T-helper 1 cell (primary cell): ENCODE measurements at places on chromosomes 4 and X.
A peak's percentile ranks its signal among the peaks of the same experiment; 100 is the strongest.

DNA sequence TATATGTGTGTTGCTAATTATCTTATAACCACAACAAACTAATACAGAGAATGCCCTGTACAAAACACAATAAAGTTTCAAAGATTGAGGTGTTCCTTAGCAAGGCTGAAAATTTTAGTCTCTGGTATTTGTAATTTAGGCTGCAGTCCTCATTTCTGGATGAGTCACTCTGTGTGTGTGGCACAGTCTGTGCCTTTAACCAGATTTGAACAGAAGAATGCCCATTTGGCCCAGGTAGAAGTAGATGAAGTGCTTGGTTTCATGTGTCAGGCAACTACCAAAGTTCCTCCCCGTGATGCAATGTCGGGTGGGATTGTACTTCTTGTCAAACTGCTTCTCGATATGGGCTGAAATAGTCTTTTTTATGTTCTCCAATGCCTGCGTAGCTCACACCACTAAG is 91.6 kb upstream of the H2AZ1 start:
- no peak for DNase-seq

DNA sequence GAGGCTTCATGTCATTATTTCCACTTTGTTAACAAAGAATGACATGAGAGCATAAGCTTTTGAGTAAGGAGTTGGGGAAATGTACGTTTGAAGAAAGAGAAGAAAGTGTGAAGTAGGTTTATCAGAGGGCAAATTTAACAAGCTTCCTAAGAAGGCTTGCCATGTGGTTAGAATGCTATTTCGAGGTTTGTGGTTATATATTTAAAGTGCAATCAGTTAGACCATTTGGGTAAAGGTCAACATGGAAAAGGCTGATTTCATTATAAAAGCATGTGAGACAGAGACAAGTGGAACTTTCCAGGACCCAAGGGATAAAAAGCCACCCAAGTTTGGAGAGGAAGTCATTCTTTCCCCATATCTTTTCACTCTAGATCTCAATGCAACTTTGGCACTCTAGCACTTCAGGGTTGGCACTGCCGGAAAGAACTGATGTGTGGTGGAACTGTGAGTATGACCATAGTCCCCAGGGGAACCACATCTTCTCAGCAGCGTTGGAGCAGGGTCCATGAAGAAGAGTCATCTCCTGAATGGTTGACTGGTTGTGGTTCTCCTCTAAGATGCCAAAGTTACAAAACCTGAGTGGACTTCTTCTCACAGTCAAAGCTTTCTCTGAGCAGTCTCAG is 529.9 kb downstream of the MID1IP1 start:
- DNase-seq = peak; percentile 27

- no peak for DNase-seq
These were observed 679 bp upstream of the MSL3 start for GRCh38 chrX:11757397-11757718.

DNA sequence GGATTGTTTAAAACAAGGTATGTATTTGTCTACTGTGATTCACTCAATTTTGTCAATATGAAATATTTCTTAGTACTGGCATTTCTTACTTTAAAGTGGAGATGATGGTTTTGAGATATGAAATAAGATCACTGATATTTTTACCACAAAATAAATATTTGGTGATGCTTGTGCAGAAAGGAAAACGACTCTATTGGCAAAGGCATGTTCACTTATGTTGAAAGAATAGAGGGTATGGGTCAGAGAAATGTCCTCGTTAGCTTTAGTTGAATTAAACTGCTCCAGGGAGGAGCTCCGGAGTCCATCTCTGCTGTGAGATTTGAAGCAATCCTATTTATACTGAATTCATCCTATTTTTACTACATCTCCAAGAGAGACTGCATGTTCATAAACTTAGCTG is 84.2 kb downstream of the SH3BGRL start:
- no peak for DNase-seq

DNA sequence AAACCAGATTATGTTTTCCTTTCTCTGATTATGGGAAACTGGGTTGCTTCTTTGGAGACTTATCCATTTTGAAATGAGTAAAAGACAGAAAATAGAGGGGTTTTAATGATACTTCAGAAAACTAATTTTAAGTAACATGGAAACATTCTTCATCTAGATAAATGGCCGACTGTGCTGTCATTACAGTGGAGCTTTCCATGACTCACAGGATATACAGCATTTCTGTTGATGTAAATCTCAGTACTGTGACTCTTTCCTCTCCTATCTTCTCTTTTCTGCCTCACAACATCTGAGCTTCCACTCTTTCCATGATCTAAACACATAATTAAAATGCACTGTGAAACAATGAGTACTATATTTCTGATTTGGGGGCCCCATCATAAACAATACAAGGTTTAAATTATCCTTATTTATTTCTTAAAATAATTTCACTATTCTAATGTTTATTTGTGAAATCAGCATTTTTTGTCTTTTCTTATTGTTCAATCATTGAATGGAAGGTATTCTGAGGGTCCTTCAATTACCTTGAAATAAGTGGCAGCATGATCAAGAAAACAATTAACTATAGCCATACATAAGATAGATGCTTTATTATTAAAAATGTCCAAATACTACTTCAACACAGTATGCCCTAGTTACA is 19.3 kb downstream of the SEC24D start:
- DNase-seq = no peak

- no peak for DNase-seq
These were observed 205.3 kb downstream of the ARAP2 start for GRCh38 chr4:36039026-36039425.

GRCh38 chr4:13323921-13324320 is 160.2 kb downstream of the RAB28 start:
- DNase-seq = no peak

DNA sequence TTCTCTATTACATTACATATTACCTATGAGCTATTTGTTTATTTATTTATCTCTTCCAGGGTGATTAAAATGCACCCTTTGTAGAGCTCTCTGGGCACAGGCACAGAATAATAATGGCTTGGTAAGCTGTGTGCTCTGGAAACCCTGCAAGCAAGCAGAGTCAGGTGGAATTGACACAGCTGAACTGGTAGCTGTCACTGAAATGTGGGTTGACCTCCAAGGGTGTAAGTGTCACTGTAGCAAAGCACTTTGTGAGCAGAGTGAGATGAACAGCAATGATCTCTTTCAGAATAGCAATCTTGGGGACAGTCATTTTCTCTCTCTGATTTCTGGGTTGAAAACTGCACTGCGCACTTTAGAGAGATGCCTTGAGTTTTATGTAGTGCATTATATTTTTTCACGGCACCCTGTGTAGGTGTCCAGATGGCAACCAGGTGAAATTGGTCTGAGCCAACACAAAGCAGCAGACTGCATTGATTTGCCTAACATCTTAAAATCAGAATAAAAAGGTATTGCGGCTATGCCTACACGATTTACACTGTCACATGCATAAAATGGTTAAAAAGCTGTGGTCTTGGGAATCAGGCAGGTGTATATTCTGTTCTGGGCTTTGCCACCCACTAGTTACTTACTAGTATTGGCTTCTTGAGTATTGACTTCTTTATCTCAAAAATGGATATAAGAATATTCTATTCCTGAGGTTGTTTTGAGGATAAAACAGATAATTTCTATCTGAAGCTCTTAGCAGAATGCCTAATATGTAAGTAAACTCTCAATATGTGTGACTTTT is 450.3 kb downstream of the RAPGEF2 start:
- no peak for DNase-seq

GRCh38 chr4:8110071-8110986 is 48.3 kb downstream of the ABLIM2 start:
- DNase-seq = no peak

DNA sequence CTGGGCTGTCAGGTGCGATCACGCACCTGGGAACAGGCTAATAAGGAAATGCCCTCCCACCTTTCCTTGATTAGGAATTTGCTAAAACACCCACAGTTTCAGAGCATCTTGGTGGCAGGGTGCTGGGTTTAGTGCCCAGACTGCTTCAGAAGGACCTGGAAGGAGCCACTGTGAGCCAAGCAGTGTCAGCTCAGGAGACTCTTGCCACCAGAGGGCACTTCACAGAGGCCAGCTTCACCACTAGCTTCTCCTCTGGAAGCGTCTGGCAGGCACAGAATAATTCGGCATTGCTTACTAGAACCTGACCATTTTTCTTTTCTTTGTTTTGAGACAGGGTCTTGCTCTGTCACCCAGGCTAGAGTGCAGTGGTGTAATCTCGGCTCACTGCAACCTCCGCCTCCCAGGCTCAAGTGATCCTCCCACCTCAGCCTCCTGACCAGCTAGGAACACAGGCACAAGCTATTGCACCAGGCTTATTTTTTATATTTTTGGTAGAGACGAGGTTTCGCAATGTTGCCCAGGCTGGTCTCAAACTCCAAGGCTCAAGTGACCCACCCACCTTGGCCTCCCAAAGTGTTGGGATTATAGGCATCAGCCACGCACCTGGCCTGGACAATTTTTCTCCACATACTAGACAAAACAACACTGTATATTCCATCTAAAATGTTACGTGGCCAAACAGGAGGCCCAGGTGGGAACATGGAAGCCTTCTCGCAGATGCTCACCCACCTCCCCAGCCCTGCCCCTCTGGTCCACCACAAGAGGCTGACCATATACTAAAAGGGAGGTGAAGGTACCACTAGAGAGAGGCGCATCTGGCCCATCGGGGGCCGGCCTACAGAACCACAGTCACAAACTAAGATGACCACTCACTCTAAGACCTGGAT is 14.1 kb downstream of the NOP14 start:
- DNase-seq = no peak

DNA sequence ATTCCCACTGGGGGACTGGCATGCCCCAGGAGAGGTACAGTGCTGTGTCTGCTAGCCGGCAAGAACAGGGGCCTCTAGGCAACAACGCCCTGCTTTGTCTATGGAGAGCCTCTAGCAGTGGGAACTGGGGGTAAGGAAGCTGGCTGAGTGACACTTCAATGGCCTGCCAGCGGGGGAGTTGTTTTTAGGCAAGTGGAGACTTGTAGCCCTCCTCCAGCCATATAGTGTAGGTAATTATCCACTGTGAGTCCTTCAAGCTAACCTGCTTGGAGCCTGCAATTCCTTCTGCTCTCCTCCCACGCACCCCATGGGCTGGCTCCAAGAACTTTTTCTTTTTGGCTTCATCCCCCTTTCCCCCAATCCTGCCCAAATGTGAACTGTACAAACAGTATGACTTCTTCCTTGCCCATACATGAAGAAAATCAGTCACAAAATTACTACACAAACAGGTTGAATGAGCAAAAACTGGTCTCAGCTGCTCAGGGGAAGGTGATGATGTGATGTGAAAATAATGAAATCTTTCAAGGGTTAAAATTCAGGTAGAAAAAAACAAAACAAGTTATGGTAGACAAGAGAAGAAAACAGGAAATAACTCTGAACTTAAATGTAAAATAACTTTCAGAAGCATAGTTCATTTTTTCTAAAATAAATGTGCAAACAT is 33.1 kb downstream of the LEF1 start:
- no peak for DNase-seq

DNA sequence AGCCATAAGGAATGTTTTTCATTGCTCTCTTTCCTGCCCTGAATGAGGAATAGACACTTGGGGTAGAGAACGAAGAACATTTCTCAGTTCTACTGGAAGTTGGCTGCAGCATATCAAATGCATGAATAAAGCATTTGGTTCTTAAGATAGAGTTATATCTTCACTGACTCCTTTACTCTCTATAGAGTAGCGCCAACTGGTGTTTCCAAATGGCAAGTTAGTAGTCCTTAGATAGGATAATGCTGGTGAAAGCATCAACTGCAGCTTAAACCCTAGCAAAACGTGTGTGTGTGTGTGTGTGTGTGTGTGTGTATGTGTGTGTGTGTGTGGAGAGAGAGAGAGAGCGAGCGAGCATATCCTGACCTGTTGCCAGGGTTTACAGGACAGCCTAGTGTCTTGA is 62.2 kb upstream of the FRMPD4 start:
- no peak for DNase-seq

GRCh38 chrX:118974908-118975671 is 672 bp downstream of the LONRF3 start:
- DNase-seq = peak; percentile 48

GRCh38 chr4:128228845-128229795 is 58.5 kb downstream of the PGRMC2 start:
- DNase-seq = no peak

DNA sequence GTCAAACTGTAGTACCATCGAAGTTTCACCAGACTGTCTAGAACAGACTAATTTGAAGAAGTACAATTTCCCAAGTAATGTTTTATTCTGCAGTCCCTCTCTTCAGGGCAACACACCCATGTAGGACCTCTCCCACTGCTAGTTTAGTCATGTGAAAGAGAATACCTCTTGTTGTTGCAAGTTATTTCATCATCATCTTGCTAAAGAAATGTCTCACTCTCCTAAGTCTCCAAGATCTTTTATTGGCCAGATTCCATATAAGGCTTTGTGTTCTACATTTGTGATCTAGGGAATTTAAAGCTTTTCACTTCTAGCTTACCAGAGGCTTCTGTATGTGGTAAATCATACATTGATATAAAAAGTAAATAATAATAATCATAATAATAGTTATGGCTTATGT is 745.3 kb upstream of the MAGEB2 start:
- DNase-seq = no peak

DNA sequence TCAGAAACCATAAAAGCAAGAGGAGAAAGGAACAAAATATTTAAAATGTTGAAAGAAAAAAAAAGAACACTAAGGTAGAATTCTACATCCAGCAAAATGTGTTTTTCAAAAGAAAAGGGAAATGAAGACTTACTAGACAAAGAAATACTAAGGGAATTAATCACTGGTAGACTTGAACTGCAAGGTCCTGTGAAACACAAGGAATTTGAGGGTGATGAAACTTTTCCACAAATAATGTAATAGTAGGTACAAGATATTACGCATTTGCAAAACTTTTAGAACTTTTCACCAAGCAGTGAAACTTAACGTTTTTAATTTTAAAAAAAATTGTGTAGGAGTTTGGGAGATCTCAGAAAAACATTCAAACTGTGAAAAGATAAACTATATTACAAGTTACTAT is 180.3 kb upstream of the MAGEB16 start:
- no peak for DNase-seq

DNA sequence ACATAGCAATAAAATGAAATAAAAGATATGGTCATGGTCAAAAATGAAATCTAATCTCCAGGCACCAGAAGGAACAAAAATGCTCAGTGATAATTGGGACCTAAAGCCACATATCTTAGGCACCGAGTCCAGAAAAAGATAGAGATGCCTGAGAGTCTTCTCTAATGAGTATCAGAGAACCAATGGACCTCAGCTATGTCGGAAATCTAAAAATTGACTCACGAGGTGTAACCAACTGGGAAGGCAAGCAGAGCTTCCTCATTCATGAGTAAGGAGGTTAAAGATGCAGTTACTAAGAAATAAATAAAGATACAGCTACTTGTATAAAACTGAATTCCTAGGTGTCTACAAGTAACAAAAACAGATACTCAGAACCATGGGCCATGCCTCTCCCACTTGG is 72.1 kb downstream of the KLHL34 start:
- no peak for DNase-seq

DNA sequence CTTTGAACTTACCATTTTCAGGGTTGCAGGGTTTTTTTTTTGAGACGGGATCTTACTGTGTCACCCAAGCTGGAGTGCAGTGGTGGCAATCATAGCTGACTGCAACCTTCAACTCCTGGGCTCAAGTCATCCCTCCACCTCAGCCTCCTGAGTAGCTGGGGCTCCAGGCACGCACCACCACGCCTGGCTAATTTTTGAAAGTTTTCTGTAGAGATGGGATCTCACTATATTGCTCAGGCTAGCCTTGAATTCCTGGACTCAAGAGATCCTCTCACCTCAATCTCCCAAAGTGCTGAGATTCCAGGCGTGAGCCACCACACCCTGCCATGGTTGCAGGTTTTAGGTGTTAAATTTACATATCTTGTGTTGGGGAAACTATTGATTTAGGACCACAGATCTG is 64.5 kb downstream of the STOX2 start:
- no peak for DNase-seq
